Esophagus muscularis mucosa (tissue), 4 donors: ENCODE measurements at places on chromosomes 6 and 20. TPM values are rescaled to one million over a fixed set of nuclear protein-coding genes. Genes with fewer than 3 reads are reported as not detected.

The HCRTR2 gene
- total RNA-seq: not detected

The ADGRF5 gene
- 17.0 TPM for total RNA-seq

The QKI gene
- 176 TPM for total RNA-seq

The TGM3 gene
- total RNA-seq: not detected

The TCF21 gene
- total RNA-seq: 24.5 TPM

GRCh38 chr6:28658475-28659249 is 133.0 kb downstream of the GPX5 start:
- no peaks in the 10 kb centered on the region for H3K36me3 ChIP-seq
- H3K27ac ChIP-seq: no peak overlapping the region
- peak overlapping the region; percentile 38 for H3K4me3 ChIP-seq
- H3K27me3 ChIP-seq: no peaks in the 10 kb centered on the region
- no peak for DNase-seq

DNA sequence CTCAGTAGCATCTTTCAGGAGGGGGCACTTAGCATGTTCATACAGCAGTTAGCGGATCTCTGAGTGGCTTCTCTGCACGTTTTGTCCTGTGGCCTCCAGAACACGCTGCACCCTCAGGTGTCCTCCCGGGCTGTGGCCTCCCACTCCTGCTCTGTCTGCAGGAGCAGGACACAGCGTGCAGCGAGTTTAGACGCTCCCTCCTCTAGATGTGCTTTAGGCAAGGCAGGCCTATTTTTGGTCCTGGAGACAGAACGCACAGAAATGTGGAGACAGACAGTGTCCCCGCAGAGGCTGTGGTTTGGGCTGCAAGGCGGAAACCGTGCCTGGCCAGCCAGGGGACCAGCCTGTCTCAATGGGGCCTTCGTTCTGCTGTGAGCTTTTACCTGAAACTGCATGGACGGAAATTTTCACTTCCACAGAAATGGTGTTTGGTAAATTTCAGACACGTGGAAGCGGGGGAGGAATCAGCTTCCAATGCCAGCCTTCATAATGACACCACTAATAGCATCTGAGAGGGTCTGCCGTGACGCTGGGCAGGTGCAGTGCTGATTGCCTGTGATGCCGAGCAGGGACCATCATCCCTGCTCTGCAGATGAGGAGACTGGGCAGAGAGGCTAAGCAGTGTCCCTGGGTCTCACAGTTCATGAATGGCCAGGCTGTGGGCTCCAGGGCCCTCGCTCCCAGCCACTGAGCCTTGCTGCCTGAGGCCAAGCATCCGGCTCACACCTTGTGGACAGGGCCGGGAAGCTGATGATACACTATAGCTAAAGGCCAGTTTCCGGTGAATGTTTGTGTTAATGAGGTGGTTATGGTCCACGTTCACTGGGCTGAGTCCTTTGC is 120.9 kb downstream of the SYCP2 start:
- no peak overlapping the region for H3K27ac ChIP-seq
- no peaks in the 10 kb centered on the region for H3K4me1 ChIP-seq
- DNase-seq: peak; percentile 81
- H3K4me3 ChIP-seq: no peak overlapping the region
- no peaks in the 10 kb centered on the region for H3K27me3 ChIP-seq

GRCh38 chr20:39717936-39718335 is 755.8 kb downstream of the DHX35 start:
- H3K4me3 ChIP-seq: no peak overlapping the region
- H3K4me1 ChIP-seq: no peaks in the 10 kb centered on the region
- H3K27ac ChIP-seq: no peak overlapping the region
- DNase-seq: no peak
